CD4-positive, alpha-beta T cell treated with Interleukin-15 for 1 hour (primary cell): ENCODE measurements at places on chromosomes 13 and 19.

DNA sequence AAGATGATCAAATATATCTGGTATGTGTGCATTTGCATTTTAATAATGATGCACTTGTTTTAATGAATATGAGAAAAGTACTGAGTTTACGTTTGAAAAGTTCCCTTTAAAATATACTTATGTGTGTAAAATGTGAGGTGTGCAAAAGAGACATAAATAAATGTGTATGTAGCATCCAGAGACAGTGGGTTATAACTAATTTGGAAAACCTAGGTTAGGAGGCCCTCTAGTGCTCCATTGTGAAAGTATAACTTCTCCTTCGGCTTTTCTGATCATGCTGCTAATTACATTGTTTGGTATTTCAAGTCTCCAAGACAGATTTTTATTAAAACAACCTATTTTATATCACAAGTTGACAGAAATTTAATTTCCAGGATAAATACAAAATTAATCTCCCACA is 30.1 kb downstream of the SCEL start:
- DNase-seq: no peak

- DNase-seq: no peak
Observed at GRCh38 chr13:60369242-60369641, 27.8 kb upstream of the TDRD3 start.

GRCh38 chr13:83298617-83299016 is 583.7 kb downstream of the SLITRK1 start:
- no peak for DNase-seq

GRCh38 chr19:49016067-49016839 is 638 bp downstream of the LHB start:
- no peak for DNase-seq
